Kidney epithelial cell (primary cell): ENCODE measurements at places on chromosomes 3 and 15. TPM values are rescaled to one million over a fixed set of nuclear protein-coding genes. Genes with fewer than 3 reads are reported as not detected.

The PLSCR5 gene
- total RNA-seq: not detected in 2 replicates

The MEGF11 gene
- 0.55 and 0.63 TPM in 2 replicates for total RNA-seq

The GOLGA6L4 gene
- 1.1 and 3.6 TPM in 2 replicates for total RNA-seq

The ZNF619 gene
- 4.3 and 5.1 TPM in 2 replicates for total RNA-seq

The TM4SF4 gene
- total RNA-seq: not detected in 2 replicates

The TMEM108 gene
- 2.1 and 4.4 TPM in 2 replicates for total RNA-seq

The MESP2 gene
- 0.27 and 0.29 TPM in 2 replicates for total RNA-seq

DNA sequence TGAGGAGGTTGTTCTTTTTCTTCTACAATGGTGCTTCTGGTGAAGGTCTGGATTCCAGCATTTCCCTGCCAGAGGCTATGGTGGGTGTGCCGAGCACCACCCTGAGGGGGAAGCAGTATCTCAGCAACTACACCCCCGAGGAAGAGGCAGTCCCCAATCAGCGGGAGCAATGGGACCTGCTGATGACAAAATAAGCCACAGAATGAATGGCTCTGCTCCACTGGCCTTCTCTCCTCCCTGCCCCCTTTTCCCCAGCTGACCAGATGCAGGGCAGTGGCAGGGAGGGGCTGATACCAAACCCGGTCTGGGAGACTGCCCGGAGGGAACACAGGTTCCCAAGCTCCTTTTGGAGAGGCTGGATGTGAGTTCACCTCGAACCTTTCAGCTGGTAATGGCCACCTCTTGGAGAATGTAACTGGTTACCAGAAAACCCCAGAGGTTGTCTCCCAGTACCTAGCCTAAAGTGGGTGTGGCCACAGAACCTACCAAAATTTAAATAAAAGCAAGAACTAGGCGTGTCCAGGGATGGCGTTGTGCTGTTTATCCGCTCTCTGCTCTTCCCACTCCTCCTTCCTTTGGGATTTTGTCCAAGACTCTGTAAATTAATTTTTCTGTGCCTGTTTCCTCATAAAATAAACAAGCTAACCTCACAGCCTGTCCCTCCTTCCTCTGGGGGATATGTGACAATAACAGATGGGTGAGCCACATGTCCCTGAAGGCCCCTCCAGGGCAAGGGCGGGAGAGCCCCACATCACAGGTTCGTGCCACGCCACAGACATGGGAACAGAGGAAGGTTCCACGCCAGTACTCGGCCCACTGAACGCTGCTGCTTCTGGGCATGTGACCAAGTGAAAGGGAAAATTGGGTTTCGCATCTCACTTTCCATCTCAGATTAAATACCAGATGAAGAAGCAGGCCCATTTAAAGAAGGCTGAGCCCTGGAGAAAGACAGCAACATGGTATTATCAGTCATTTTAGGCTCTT, 35.1 kb upstream of the SPTBN5 start:
- DNase-seq: no peak

DNA sequence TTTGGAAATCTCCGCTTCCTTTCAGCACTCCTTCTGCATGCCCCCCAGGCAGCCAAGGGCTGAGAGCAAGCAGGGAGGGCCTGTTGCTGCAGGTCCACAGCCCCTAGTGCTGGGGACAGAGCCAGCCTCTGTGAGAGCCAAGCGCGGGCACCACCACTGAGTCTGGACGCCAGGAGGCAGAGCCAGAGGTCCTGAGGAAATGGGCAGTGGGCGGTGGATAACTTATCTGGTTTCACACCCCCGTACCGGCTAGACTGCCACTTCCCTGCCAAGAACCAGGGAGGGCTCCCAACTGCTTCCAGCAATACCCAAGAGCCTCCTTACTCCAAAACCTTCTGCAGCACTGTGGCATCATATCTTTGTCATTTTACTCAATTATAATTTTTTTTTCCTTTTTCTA, 141.6 kb upstream of the IGF1R start:
- no peak for DNase-seq

GRCh38 chr15:60779718-60780503, 301.0 kb upstream of the ICE2 start:
- no peak for DNase-seq

DNA sequence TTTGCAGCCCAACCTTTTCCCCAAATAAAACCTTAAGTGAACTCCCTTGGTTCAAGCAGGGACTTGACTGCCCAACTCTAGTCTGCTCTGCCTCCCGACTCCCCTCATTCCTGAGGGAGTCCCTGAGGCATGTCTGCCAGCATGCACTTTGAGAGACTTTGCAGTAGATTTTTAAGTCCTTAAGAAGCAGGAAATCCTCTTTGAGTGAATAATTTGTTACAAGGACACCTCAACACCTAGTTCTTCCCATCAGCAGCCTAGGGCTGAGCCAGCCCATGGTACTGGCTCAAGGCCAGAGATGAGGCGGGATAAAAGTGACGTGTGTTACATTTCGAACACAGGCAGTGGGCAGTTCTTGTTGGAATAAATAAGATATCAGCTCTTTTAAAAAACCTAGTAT, 204.3 kb upstream of the SLC2A2 start:
- DNase-seq: no peak

DNA sequence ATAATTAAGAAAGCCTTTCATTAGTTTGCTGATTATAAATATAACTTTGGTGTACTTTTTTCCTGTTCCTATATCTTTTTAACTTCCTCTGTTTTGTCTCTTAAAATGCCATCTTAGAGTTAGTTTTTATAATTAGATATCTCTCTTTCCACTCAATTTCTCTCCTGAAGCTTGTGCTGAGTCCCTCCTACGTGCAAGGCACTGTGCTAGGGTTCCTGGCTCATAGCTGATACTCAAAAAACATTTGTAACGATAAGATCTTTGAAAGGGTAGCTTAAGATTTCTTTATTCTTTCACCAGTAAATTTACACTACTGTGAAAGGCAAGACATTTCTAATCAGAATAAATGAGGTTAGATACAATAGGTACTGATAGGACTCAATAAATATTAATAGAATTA, 358.8 kb downstream of the MECOM start:
- DNase-seq: no peak

DNA sequence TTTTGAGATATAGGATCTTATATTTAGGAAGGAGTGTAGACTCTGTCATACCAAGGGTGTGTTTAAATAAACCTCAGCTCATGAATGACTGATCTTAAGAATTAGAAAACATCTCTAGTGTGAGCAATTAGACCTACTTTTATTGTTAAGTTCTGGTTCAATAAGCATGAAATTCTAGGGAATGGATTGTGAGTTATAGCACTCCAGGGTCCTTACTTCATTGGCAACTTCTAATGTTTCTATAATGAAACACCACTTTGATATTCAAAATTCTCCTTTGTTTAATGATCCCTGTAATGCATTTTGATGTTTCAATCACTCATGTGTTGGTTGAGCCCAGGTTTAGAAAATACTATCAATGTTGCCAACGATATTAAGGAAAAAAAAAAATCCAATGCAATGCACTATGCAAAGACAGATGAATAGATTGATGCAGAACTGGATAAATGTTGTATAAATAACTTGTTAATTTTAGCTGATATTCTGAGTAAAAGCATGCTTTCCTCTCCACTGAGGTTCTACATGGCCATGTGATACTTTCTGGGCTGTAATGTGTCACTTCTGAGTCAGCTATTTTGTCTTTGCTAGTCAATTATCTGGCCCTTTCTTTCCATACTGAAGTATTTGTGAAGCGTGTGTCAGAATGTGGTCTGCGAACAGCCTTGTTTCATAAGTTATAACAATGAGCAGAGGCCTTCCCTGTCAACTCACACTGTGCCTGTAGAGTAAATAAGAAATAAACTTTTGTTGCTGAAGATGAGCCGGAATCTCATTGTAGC, 1035.9 kb downstream of the PLOD2 start:
- DNase-seq: peak; percentile 74

- DNase-seq: no peak
These were observed 31.2 kb downstream of the WNT5A start for GRCh38 chr3:55455915-55456314.

- no peak for DNase-seq
These were observed 19.4 kb downstream of the IFT57 start for GRCh38 chr3:108202834-108203233.

GRCh38 chr3:42961633-42962032, 17.5 kb upstream of the GASK1A start:
- no peak for DNase-seq

- DNase-seq: no peak
These were observed 79.2 kb downstream of the SRGAP3 start for GRCh38 chr3:9169956-9170850.

GRCh38 chr15:67762610-67763368, 62.5 kb upstream of the SKOR1 start:
- peak; percentile 18 for DNase-seq

- DNase-seq: no peak
These were observed 6.3 kb upstream of the SMAD3 start for GRCh38 chr15:67059127-67059553.

DNA sequence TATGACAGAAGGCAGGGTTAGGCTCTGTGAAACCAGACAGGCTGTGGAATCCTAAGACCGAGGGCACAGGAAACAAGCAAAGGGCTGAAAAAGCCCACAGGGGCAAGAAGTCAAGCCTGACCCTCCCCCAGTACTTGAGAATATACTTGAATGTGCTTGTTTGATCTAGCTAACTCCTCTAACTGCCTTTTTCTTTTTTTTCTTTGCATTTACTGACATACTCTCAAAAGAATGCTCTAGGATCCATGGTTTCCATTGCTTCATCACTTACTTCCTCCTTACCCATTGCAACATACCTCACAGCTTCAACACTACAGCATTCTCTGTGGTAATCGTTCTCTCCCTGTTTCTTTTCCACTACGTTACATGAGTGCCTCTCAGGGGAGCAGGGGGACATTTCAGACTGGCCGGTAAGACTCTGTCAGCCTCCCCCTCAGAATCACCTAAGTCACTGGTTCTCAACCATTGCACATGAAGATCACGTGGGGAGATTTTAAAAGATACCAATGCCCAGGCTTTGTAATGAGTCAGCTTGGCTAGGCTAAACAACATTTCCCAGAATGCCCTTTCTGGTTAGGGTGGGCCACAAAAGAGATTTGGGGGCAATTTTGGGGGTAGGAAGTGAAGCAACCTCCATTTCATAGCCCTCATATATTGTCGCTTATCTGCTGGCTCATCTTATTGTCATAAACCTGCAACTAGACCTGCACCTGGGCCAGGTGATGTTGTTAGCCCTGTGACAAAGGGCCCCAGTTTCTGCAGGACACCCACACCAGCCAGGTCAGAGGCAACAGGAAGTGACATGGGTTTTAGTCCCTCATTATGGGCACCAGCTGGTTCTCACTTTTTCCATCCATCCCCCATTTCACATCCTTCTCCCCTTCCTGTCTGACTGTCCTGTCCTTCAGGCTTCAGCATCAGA, 24.6 kb upstream of the RSL24D1 start:
- peak; percentile 77 for DNase-seq

DNA sequence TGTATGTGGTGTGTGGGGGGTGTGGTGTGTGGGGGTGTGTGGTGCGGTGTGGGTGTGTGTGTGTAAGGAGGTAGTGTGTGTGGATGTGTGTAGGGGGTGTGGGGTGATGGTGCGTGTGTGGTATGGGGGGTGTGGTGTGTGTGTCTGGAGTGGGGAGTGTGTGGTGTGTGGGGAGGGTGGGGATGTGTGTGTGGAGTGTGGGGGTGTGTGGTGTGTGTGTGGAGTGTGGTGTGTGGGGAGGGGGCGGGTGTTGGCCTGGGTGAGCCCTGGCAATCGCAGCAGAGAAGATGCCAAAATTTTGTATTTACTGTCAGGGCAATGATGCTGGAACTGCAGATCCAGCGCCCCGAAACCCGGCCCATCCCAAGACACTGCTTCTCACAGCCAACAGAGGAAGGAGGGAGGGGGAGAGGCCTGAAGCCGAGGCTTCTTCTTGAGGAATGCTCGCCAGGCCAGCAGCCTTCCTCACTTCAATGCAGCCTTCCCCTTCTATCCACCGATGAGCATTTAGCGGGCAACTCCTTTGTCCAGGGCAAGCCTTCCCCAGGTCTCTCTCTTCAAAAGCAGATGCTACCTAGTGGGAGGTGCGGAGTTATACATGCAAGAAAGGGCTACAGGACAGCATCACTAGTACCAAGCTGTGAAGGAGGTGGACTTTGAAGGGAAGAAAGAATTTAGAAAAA, 11.9 kb upstream of the SRP14 start:
- no peak for DNase-seq

DNA sequence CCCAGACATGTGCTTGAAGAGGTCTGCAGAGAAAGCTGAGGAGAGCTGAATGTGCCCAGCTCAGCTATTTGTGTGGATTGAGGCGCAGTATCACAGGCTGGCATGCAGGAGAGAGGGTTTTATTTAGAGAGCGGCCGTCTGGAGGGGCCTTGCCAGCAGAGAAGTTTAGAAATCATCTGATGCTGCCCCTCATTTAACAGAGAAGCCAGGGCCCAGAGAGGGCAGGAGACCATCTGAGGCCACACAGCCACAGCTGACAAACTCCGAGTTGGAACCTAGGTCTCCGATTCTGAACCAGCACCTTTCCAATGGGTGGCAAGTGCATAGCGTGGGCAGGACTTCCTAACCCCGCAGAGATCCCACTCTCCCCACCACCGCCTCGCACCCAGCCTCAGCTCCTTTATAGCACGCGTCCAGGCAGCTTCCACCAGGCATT, 101.0 kb downstream of the LSM3 start:
- no peak for DNase-seq

GRCh38 chr3:100811779-100812507, 102.6 kb downstream of the TFG start:
- no peak for DNase-seq

GRCh38 chr3:191492601-191493000, 31.6 kb downstream of the PYDC2 start:
- no peak for DNase-seq

GRCh38 chr3:42658771-42659390, 5.4 kb downstream of the ZBTB47 start:
- DNase-seq: no peak

DNA sequence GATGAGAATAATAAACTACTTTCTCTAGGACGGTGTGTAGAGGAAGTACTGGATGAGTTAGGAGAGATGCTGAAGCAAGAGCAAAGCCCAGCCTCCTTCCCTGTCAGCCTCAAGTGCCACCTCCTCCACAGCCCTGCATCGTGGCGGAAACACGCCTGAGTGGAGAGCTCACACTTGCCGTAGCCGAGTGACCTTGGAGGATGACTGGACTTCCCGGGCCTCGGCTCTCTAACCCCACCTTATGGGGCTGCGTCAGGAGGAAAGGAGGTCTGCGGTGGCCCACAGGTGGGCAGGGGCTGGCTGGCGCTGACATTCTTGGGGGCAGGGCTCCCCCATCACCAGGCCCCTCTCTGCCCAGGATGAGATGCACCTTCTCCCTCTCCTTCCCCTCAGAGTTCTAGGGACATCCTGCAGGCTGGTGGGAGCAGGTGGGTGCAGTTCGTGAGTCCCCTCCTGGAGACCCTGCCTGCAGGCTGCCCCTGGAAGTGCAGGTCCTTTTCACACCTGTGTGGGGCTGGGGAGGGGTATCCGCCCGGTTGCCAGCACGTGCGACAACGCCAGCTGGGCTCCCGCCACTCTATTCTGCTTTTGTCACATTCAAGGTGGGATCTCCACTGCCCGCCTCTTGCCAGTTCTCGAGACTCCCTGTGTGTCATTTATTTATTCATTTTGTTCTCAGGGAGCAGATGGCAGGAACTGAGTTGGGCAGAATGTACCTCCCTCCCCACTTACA, 175.2 kb downstream of the MEGF11 start:
- DNase-seq: no peak
